Omental fat pad (tissue), 4 donors: ENCODE measurements at places on chromosomes 2 and 18.

DNA sequence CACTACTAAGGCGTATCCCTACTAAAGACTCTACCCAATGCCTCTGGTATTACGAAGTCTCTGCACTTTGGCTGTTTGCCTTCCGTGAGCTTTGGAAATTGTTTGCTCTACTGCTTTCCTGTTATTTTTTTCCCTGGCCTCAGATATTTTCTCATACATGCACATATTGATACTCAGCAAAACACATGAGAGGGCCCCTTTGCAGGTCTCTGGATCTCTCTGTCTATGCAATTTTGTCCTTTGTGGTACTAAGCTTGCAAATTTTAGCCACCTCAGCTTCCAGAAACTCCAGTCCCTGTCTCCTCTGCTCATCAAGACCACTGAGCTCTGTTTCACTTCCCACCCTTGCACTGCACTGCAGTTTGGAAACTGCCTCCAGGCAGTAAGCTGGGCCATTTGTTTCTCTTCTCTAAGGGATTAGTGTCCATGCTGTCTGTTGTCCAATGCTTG lies 46.6 kb downstream of the TAF1B start:
- no peak for DNase-seq

GRCh38 chr2:239195318-239195871 lies 205.4 kb downstream of the HDAC4 start:
- no peak for DNase-seq

- no peak for DNase-seq
Measured at GRCh38 chr2:231634412-231634811, 41.7 kb downstream of the TEX44 start.

- DNase-seq, result no peak
Measured at GRCh38 chr2:75632813-75633212, 13.8 kb upstream of the MRPL19 start.

DNA sequence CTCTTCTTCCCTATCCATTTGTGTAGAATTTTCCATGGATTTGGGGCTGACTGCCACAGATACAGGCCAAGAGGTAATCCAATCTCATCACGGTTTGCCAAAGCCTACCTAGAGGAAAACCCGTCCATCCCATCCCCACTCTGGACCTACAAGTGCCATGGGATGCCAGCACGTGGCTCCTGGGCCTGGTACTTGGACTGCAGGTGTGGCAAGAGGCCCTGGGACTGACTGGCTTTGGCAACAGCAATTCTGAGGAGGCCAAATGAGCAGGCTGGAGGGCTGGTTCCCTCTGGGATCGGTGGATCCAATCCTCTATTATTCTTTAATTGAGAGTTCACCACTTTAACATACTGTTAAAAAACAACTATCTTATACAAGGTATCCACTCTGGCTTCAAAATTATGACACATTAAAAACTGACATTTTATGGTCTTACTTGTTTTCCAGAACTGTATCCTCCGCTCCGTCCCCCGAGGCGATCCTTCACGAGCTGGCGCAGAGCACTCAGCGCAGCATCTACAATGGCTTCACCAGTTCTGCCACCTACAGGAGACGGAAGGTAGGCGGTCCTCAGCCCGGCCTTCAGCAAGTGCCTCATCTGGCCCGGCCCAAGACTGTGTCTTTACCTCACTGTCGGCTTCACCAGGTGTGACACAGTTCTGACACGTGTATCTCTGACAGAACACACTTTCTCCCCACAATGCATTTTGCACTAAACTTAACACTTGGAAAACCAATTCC lies 19.8 kb downstream of the PDIA6 start:
- no peak for DNase-seq
